ENCODE measurements at places on chromosomes 5 and 9. TPM values are rescaled to one million over a fixed set of nuclear protein-coding genes. Genes with fewer than 3 reads are reported as not detected.

LHX3 gene
- total RNA-seq, result not detected

UGCG gene
- 90.0 TPM for total RNA-seq

TOR4A gene
- 25.0 TPM for total RNA-seq

FAM200C gene
- 1.6 TPM for total RNA-seq

OCLN gene
- total RNA-seq, result 0.43 TPM

IFNA8 gene
- total RNA-seq, result not detected

CXCL14 gene
- not detected for total RNA-seq

GPR150 gene
- total RNA-seq, result under 0.01 TPM

OGN gene
- not detected for total RNA-seq

SLC36A3 gene
- not detected for total RNA-seq

AQP3 gene
- 0.11 TPM for total RNA-seq

NPR2 gene
- 0.43 TPM for total RNA-seq

IL17B gene
- not detected for total RNA-seq

SLC1A1 gene
- total RNA-seq, result 4.4 TPM

FBP1 gene
- total RNA-seq, result 0.33 TPM

IL3 gene
- not detected for total RNA-seq

KCNV2 gene
- not detected for total RNA-seq

CDC20B gene
- under 0.01 TPM for total RNA-seq

ERAP2 gene
- 5.6 TPM for total RNA-seq

CDKN2B-AS1 gene
- 2.2 TPM for total RNA-seq

TJP2 gene
- total RNA-seq, result 70.5 TPM

PCDHB15 gene
- 0.86 TPM for total RNA-seq

SPATA31A3 gene
- total RNA-seq, result not detected

PCDHA2 gene
- total RNA-seq, result under 0.01 TPM

HNRNPA0 gene
- 17.3 TPM for total RNA-seq

Measured in dermis lymphatic vessel endothelial cell (primary cell).